ENCODE measurements at places on chromosomes 3 and 15.

DNA sequence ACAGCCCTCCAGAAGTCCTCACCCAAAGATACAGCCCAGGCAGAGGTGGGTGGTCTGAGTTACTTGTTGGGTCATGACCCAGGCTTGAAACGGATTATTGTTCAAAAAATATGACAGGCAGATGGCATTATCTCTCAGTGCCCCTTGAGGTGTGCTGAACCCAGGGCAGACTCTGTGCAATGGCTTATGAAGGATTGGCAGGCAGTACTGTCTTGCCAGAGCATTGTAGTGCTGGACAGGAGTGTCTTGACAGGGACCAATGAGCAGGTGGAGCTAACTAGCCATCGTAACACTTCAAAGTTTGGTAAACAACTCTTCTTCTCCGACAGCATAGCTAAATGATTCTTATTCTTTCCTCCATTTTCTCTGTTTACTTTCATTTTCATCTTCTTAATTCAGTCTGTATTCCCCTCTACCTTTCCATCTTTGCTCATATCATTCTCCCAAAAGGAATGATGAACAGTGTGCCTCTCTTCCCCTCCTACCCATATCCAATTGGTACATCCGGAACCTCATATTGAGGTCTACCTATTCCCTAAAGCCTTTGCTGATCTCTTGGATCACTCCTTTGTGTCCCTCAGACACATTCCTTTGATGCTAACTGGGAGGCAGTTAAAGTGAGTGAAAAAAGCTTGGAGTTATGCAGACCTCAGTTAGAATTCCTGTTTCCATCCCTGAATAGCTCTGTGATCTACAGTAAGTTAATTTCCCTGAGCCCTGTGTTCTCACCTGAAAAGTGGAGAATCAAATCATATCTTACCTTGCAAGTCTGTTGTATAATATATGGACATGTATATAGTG lies 2.6 kb upstream of the IL20RB start:
- no peak for DNase-seq

DNA sequence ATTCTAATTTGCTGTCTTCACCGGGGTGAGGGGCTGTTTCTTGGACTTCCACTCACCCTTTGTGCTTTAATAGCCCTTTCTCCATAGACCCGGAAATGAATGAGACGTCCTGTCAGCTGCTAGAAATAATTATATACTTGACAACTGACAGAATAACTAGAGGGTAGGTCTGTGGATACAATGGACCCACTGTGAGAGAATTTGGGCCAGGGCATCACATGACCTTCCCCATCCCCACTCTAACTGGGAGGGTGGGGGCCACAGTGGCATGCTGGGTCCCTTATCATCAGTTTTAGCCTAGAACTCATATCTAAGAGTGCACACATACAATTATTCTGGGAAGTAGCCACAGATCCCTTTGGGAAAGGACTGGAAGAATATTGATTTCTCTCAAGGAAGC lies 25.9 kb upstream of the MINAR1 start:
- no peak for DNase-seq

DNA sequence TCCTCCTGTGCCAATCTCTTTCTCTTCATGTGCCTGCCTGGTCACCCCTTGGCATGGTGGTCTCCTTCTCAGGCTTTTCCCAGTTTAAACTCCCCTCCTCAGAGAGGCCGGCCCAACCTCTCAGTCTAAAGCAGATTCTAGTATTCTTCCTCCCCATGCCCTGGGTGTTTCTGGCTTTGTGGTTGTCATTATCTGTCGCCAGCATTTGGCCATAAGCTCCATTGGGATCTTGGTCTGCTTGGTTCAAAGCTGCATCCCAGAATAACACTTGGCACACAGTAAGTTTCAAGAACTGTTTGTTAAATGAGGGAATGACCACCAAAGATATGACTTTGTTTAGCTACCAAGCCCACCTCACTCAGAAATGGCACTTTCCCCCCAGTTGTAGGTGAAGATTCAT lies 11.2 kb upstream of the RAD18 start:
- no peak for DNase-seq

- DNase-seq: no peak
Measured at GRCh38 chr3:128499724-128500275, 6.8 kb upstream of the GATA2 start.

- no peak for DNase-seq
Measured at GRCh38 chr3:8618950-8619349, 25.6 kb downstream of the SSUH2 start.

GRCh38 chr15:57418635-57419034 lies 42.3 kb downstream of the CGNL1 start:
- DNase-seq: no peak

DNA sequence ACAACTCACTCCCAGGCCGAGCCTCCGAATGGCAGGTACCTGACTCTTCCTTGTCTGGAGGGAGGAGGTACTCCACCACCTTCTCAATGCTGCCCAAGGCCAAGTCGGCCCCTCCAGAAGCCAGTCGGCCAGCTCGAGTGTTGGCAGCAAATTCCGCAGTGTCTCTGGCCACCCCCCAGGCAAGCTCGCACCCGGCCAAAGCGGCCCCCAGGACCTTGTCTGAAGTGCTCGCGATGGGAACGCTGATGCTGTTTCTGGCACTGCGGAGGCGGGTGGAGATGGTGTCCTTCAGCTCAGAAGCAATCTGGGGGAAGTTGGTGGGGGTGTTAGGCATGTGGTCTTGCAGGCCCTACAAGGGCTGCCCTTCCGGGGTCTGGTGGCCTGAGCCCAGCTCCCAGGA lies 9.2 kb downstream of the PLIN1 start:
- DNase-seq: no peak

DNA sequence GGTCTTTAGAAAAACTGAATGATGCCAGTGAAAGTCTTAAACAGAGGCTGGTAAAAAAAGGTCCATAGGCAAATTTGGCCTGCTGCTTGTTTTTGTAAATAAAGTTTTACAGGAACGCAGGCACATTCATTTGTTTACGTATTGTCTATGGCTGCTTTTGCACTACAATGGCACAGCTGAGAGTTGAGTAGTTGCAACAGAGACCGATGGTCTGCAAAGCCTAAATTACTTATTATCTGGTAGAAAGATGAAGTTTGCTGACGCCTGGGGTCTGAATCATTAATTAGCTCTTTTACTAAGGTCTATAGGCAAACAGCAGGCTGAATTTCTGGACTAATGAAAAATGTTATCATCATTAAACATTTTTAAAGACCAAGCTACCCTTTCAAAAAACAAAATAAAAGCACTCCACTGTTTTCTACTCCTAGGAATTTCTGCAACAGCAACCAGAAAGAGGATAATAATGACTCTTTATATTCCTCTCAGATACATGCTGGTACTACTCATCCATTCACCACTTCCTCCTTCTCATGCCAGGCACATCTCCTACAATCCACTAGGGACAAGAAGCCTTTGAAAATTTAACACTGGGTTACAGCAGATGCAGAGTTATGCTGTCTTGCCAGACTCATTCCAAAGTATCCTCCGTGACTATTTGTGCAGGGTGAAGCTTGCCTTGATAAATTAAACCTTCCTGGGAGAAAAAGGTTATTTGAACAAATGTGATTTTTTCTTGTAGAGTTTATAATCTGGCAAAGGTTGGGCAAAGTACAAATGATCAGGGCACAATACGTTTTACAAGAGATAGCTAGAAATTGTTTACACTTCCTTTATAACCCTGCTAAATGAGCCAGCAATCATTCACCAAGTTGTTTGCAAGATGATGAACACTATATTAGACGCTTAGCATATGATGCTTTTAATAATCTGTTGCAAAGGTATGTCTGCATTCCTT lies 6.0 kb downstream of the GATM start:
- DNase-seq: no peak

- no peak for DNase-seq
Measured at GRCh38 chr15:80141916-80142598, 10.7 kb upstream of the FAH start.

DNA sequence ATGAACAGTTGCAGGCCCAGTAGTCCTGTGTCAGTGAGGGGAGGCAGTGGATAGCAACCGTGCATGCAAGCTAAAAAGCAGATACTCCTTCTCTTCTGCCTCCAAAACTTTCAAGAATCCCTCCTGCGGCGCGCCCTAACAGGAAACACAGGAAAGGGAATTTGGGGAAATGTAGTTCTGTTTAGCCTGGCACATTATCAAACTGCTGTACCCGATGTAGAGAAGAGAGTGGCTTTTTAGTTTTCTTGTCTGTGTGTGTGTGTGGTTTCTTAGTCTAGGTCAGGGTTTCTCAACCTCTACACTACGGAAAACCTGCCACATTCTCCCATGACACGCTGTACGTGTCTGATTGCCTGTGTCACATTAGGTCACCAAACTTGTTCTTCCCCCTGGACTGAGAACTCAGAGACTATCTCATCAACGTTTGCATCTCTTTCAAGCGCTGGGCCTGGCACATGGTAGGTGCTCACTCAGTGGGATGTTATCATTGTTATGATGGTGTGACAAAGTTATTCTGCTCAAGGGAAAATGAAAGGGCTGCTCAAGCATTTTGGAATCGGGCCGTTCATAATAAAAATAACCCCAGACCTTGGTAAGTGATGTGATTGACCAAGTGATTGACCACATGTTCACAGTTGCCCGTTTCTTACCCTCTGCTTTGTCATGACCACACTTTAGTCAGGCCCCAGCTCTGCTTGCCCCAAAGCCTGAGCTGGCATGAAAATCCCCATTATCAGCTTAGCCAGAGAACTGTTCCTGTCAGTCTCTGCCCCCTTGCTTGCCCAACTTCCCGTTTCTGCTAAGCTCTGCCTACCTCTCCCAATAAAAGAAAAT lies 33.2 kb downstream of the TM4SF4 start:
- no peak for DNase-seq
